T-helper 17 cell (primary cell): ENCODE measurements at places on chromosomes 4 and X. TPM values are rescaled to one million over a fixed set of nuclear protein-coding genes. Genes with fewer than 3 reads are reported as not detected.

GRCh38 chr4:44150091-44150576 is 298.5 kb downstream of the KCTD8 start:
- DNase-seq: no peak

GRCh38 chrX:139974471-139974870 is 9.2 kb upstream of the CXorf66 start:
- no peak for DNase-seq

GRCh38 chrX:110284159-110284558 is 33.7 kb downstream of the AMMECR1 start:
- no peak for DNase-seq

DNA sequence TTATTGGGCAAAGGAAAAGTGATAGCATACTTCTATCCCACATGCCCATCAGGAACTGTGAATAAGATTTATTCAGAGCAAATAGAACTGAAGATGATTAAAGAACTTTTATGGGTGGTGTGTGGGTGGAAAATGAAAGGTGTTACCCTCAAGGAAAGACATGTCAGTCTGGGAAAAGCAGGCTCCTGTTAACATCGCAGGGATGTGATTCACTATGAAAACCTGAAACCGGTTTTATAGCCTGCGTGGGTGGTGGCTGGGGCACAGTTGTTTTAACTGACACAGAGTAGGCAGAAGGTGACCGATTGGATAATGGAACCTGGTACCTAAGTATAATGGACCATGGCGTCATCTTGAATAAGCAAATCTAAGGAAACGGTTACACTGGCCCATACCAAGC is 61.3 kb upstream of the CASK start:
- no peak for DNase-seq

- DNase-seq: no peak
These were observed 5.0 kb upstream of the RP2 start for GRCh38 chrX:46831765-46832327.

DNA sequence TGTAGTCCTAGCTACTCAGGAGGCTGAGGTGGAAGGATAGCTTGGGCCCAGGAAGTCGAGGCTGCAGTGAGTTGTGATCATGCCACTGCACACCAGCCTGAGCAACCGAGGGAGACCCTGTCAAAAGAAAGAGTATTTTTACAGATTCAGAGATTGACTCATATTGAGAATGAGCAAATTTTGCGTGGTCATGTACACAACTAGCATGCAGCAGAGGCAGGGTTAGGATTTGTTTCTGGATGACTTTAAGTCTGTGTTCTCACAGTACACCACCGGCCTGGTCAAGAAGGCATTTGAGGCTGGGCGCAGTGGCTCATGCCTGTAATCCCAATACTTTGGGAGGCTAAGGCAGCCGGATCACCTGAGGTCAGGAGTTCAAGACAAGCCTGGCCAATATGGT is 44.8 kb upstream of the CBR4 start:
- DNase-seq: no peak

DNA sequence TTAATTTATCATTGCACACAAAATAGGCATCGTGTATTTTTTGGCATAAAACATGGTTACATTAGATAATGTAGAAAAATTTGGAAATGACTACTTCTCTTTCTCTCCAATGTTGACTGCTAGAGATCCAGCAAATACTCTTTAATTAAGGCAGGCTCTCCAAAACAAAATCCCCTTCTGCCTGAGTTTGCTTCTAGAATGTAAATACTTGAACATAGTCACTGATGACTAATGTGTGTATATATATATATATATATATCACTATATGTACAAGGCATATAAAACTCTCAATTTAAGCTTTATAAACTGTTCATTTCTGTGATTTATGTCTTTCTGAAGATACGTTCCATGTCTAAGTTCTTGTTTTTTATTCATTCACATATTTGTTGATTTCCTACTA is 67.2 kb upstream of the CAMK2D start:
- DNase-seq: no peak

- no peak for DNase-seq
These were observed 370.4 kb downstream of the INPP4B start for GRCh38 chr4:142475663-142476062.

GRCh38 chrX:39720945-39721344 is 376.8 kb downstream of the BCOR start:
- DNase-seq: no peak

GRCh38 chr4:122783301-122784215 is 43.1 kb upstream of the FGF2 start:
- DNase-seq: no peak

- DNase-seq: no peak
These were observed 383.4 kb upstream of the FGF13 start for GRCh38 chrX:139094671-139095592.

DNA sequence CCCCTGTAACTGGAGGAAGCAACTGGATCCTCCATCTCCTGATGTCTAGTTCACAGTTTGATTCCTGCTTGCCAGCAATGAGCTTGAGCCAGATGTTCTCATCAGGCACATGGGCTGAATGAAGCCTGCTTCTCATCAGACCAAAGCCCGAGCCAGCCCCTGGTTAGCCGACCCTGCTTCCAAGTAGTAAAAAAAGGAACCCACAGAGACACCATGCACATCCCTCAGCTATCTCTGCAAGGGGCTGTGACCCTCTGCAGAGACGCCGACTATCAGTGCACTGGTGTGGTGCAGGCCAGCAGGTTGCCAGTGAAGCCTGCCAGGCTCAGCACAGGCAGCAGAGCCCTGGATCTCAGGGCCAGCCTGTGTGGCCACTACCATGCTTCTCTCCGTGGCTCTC is 2.8 kb downstream of the DCTD start:
- DNase-seq: no peak

DNA sequence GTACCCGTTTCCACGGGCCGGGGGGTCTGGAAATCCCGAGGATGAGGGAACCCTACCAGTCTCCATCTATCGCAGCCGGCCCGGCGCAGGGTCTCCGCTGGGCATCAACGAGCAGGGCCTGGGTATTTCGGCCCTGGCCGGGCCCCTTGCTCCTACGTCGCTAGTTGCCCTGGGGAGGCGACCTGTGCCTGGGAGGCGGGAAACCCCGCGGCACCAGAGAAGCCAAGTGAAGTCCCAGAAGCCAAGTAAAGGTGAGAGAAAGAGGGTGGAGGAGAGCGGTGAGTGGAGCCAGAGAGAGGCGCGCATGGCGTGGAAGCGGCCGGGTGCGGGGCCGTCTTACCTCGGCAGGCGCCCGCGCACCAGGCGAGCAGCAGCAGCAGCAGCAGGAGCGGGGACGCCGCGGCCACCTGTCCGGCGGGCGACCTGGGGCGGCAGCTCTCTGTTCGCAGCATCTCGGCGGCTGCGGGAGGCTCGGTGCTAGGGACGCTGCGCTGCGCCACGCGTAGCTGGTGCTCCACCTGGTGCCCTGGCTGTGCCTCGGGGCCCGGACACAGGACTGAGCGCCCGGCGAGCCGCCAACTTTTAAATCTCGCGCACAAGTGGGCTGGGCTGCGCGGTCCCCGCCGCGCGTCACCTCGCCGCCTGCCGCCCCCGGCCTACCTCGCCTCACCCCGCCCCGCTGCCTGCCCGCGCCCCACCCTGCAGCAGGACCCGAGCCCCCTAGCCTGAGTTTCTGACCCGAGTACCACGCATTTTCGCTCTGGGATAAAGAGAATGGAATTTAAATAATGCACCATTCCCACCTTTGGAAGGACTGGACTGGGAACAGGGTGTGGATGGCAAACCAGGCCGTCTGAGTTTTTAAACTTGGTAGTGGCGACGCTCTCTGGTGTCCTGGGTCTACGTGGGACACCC is at the start of gene NMU:
Gene NMU, minus strand, starts transcription at position 558 of the 915 bp plus-strand sequence. Its CDS starts 106 bp downstream, at position 452.
- DNase-seq: no peak

DNA sequence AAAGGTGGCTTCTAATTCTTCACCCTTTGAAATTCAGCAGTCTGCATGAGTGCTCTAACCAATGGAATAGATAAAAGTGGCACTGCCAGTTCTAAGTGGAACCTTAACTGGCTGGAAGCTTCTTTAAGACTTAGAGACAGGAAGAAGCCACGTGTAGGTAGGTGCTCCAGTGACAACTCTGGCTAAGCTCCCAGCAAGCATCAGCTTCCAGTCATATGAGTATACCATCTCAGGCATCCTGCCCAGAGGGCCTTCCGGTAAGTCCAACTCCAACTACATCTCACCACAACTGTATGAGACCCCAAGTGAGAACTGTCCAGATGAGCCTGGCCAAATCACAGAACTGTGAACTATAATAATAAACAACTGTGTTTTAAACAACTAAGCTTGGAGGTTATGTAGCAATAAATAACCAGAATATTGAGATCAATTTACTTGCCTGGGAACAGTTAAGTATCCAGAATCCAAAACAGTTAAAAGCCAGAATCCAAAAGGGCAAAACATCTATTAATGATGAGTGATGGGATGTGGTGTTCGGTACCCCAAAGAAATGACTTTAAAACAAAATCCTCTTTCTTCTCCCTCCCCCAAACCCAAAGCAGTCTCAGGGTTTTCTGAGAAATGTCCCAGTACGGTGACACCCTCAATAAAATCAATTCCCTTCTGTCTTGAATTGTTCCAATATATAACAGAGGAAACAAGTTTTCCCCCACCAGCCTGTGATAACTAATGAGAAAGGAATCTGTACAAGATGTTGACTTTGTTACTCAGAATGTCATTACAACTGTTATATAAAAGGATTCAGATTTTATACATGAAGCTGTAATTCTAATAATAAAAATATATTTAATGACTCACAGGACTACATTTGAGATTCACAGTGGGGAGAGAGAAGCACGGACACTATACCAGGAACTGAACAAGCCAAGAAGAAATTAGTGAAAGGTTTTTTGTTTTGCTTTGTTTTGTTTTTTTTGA is 4.2 kb downstream of the TSPAN5 start:
- DNase-seq: no peak

- no peak for DNase-seq
These were observed 186.6 kb upstream of the LEF1 start for GRCh38 chr4:108355186-108355901.

- DNase-seq: no peak
These were observed 12.7 kb downstream of the FRAS1 start for GRCh38 chr4:78069859-78070258.

DNA sequence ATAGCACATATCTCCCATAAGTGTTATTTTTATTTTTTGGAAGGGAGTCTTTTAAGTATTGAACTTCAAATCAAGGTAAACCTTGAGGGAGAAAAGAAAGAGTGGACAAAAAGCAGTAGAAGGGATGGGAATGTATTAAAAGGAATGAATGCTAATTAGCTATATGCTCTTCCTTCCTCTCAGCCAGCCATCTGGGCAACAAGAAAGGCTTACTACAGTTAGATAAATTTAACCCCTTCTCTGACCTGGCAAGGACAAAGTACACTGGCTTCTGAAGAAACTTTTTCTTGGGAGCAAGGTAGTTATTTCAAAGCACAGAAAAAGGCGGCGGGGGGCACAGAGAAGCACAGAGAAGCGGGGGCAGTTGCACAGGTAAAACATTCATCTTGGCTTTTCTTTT is 54.6 kb downstream of the GAB1 start:
- DNase-seq: no peak

GRCh38 chr4:8117278-8117682 is 41.3 kb downstream of the ABLIM2 start:
- no peak for DNase-seq

DNA sequence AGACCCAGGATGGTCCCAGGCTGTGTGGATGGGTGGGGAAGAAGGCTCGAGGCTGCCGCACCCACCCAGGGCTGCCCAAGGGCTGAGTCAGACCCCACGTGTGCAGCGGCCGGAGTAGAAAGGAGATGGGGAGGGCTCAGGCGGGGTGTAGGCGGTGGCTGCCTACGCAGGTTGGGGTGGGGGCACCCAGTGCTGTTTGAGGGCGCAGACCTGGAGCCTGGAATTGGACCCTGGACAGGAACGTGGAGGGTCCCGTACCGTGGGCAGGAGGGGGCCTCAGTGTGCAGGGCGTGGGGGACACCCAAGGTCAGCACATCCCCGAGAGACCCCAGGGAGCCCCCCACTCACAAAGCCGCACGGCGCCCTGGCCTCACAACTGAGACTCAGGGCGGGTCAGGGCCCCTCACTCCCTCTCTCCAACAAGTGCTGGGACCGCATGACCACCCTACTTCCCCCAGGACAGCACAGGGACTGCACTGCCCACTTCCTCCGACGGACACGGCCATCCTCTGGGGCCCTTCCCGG is 79.9 kb downstream of the FAM53A start:
- DNase-seq: no peak

GRCh38 chrX:152873361-152873760 is 24.5 kb upstream of the ZNF185 start:
- no peak for DNase-seq

GRCh38 chr4:15040916-15041463 is 38.7 kb downstream of the CPEB2 start:
- no peak for DNase-seq

DNA sequence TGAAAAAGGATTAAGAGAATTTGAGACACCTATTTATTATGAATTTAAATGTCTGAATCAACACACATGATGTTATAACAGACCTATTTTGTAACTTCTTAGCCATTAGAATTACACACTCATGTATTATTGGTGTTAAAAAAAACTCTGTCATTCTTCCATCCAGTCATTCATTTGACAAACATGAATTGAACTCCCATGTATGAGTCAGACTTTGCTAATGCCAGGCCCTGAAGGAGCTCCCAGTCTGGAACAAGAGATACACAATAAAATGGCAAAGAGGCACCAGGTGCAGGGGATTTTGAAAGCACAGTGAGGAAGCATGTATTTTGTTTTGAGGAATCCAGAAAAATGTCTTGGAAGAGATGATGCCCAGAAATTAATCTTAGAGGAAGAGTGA is 87.7 kb upstream of the EFHC2 start:
- no peak for DNase-seq

GRCh38 chr4:157806184-157806583 is 366.6 kb downstream of the GASK1B start:
- no peak for DNase-seq

The ATP10D gene
- 1.7 TPM for total RNA-seq

The CXXC4 gene
- total RNA-seq: 0.07 TPM

The ARX gene
- total RNA-seq: not detected

The IL2 gene
- total RNA-seq: 0.85 TPM

The FAM241A gene
- 3.7 TPM for total RNA-seq

The RAB9B gene
- total RNA-seq: 0.25 TPM

The FAT1 gene
- not detected for total RNA-seq
